Foreskin keratinocyte (primary cell): ENCODE measurements at places on chromosomes 12 and 14. TPM values are rescaled to one million over a fixed set of nuclear protein-coding genes. Genes with fewer than 3 reads are reported as not detected.

DNA sequence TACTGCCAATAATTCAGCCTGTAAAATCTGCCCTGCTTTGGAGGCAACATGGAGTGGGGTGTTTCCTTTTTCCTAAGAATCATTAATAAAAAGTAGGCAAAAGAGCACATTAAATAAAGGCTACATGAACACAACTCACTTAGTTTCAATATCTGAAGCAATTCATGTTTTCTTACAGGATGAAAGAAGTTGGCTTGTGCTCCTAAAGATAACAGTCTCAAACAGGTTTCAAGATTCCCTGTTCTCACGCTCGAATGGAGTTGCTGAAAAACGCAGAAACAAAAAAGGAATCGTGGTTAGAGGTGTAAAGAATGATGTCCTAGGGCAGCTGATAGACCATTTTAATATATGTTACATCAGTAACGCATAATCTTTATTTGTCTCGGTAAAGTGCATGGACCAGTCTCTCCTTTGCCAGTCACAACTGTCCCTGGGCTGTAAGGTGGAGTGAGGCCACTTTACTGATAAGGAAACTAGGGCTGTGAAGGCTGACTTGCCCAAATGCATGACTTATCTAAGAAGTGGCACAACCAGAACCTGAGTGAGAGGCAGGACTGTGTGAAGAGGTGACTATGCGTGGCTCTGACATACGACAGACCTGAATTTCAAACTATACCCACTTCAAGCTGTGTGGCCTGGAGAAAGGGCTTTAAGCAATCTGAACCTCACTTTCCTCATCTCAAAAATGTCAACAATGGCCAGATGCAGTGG is 12.6 kb downstream of the GIT2 start:
- no peak for DNase-seq

DNA sequence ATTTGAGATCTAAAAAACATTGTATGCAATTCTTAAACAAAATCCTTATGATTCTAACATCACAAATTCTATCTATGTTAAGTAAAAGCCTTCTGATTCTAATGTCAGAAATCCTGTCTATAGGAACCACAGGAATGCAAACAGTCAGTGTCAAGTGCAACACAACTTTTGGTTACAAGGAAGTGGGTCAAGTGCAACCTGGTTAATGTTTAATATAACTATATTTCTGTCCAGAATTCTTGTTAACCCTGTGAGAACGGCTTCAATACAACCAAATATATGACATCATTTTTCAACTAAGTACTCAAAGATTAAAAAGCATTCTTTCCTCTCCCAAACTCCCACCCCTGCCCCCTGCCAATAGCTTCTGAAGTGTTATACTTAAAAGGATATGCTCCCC is 107.9 kb upstream of the PLEKHA5 start:
- no peak for DNase-seq

- no peak for DNase-seq
These were observed 1.6 kb upstream of the CLEC14A start for GRCh38 chr14:38257507-38257906.

GRCh38 chr12:41438854-41439541 is 250.9 kb downstream of the PDZRN4 start:
- DNase-seq: no peak

The GYS2 gene
- not detected in 2 replicates for total RNA-seq
